ENCODE measurements at places on chromosomes 7 and 10.
A peak's percentile ranks its signal among the peaks of the same experiment; 100 is the strongest.

GRCh38 chr7:157490465-157490912, 153.7 kb downstream of the DNAJB6 start:
- DNase-seq = no peak

GRCh38 chr10:110676016-110676415, 31.9 kb downstream of the RBM20 start:
- DNase-seq = no peak

DNA sequence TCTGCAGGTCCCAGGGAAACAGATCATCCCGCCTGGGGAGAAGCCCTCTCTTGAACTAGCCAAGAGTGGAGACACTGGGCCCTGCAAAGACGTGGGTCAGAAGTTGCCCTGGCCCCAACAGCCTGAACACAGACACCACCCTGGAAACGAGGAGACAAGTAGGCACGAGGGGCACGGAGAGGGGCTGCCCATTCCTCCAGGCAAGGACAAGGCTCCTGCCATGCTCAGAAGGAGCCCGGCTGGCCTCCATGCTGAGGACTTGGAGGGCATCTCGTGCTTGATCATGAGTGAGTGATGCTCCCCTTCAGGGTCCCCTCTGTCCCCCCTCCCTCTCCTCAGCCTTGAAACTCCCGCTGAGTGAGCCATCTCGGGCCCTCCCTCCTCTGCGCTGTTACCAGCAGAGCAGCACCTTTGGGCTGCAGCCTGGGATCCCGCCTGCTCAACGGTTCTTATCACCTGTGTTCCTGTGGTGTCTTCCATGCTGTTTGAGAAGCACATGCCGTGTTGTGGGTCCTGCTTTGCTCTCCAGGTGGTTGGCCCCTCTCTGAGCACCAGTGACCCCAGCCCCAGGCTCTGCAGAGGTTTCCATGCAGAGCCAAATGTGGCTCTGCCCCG, 544.3 kb downstream of the TCERG1L start:
- DNase-seq = no peak

DNA sequence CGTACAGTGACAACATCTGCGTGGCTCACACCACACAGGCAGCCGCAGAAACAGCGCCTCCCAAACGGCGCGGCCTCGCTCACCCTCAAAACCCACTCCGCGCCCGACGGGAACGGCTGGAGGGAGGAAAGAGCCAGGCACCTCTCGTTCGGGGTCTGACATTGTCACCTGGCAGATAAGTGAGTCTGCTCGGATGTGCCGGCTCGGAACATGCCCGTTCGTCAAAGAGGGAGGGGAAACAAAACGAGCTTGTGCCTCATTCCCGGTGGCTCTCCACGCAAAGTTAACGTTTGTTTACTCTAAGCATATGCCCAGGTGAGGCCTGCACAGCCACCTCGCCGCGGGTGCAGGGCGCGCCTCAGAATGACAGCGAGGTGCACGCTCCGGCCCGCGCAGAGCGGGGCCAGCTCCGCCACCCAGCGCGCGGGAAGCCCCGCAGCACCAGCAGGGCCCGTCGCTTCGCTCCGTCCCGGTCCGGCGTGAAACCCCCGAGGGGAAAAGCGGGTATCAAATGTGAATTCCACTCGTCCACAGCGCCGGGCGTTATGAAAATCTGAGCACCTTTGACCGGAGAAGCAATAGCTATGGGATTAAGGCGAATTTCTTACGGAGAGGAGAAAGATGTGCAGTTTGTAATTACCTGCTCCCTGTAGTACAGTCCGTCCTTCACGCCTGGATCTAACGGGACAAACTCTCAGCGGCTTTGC, 13.1 kb downstream of the CNPY1 start:
- no peak for DNase-seq

- no peak for DNase-seq
These were observed 119.9 kb downstream of the HECW1 start for GRCh38 chr7:43232366-43232765.

GRCh38 chr10:110056822-110057221, 49.0 kb downstream of the ADD3 start:
- no peak for DNase-seq

DNA sequence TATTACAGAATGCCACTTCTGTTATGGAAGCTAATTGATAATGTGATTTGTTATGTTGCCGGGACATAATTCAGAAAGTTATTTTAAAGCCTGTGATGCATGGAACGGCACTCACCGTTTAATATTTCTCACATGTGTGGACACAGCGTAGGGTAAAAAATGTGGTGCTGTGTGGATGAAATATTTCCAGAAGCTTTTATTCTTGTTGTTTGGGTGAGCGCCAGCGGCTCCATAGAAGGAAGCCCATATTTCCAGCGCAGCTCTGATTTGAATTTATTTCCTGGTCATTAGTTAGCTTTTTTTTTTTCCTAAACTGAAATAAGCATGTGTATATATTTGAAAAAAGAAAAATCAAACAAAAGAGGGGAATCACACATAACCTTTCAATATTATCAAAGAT, 20.2 kb upstream of the NKX6-2 start:
- DNase-seq = no peak

GRCh38 chr7:37732888-37733287, 49.3 kb downstream of the GPR141 start:
- DNase-seq = no peak

DNA sequence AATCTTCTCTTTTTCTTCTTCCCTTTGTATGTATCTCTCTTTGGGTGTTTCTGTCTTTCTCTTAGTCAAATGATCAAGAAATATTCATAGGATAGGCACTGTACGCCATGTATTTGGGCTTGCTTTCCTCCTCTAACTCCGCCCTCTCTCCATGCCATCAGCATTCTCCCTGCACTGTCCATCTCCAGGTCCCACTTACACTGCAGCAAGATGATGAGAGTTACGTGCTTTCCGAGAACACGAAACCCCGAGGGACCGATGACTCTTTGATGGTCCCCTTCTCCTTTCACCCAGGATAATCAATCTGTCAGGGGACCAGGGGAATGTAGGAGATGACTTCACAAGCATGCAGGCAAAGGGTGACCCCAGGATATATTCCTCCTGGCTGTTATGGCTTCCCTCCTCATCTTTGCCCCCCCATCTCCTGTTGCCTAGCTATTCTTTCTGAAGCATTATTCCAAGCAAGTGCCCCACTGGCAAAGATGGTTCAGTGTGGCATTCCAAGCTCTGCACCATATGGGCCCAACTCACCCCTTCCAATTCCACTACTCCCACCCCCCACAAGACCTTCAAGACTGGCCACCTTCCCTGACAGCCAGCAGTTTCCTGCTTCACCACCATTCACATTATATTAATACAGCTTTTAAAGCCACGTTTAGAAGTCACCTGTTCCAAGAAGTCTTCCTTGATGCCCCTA, 40.0 kb downstream of the HIF1AN start:
- no peak for DNase-seq

- no peak for DNase-seq
These were observed 87.9 kb downstream of the ODAD2 start for GRCh38 chr10:27911011-27911410.

DNA sequence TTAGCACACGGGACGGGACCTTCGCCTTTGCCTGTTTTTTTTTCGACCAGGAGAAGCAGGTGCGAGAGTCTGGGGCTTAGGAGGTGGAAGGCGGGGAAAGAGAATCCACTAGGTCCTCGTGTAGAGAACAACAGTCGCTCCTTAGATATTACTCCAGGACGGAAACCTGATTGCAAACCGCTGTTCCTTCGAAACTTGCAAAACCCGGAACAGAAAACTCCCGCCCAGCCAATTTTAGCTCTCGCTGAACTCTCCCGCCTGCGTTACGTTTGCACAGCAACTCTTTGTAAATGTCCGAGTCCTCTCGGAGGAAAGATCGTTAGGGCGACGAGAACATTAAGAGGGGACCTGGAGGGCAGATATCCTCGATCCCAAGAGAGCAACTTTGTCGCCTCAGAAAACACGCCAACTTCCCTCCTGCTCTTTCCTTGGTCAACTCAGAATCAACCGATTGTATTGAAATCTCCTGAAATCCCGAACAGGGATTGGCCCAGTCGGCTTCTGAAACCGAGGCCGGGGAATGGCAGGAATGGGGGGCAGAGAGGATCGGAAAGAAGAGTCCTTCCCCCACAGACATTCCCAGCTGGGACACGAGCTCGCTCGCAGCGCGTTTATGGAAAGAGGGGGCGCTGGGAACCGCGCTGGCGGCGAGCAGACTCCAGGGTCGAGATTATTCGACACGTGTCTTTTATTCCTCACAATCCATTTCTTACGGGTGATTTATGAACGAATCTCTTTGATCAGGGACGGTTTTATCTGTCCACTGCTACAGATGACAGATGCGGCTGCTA, 9.9 kb downstream of the TWIST1 start:
- DNase-seq = peak; percentile 25

- no peak for DNase-seq
These were observed 6.8 kb upstream of the SLK start for GRCh38 chr10:103960103-103960502.

DNA sequence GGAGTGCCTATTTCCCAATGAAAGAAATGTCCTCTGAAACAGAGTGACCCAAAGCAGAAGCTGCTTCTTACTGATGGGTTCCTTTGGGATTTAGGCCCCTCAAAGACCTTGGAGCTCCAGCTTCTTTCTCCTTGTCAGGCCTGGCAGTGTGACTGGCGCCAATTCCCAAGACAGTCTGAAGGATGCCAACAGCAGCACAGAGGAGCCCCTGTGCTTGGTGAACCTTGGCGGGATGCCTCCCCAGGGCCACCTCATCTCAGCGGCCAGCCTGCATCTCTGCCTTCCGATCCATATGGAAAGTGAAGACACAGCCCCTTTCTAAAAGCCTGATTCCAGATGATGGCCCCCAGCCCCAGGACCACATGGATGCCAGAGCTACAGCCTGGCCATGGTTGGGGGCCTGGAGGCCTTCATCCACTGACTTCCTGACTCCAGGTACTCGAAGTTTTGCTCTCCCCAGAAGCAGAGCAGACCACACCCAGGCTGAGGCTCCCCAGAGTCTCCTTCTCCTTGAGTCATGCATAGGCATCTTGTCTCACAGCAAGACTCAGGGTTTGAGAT, 45.4 kb downstream of the FBXW4 start:
- no peak for DNase-seq

DNA sequence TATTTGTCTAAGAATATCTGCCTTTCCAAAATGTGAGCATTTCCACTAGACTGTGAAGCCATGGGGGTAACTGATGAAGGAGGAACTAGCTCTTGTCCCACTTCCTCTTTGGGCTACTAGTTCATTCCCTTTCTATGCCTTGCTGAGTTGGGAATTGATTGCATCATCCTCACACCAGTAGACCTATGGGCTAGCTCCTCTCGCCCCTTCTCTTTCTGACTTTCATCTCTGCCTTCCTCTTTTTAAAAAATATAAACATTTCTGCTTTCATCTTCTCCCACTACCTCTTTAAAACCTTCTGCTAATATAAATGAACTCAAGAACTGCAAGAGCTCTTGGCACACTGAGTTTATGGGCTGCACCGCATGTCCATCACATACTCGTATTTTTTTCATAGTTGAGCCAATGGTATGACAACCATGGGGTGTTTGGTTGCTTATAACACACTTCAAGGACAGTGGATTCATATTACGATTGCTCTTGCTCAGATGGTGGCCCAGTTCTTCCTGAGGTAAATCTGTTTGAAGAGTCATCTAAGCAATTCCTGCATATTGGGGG, 182.0 kb downstream of the REEP3 start:
- peak; percentile 1 for DNase-seq

GRCh38 chr10:99232360-99232999, 3.2 kb downstream of the HPSE2 start:
- DNase-seq = peak; percentile 14

DNA sequence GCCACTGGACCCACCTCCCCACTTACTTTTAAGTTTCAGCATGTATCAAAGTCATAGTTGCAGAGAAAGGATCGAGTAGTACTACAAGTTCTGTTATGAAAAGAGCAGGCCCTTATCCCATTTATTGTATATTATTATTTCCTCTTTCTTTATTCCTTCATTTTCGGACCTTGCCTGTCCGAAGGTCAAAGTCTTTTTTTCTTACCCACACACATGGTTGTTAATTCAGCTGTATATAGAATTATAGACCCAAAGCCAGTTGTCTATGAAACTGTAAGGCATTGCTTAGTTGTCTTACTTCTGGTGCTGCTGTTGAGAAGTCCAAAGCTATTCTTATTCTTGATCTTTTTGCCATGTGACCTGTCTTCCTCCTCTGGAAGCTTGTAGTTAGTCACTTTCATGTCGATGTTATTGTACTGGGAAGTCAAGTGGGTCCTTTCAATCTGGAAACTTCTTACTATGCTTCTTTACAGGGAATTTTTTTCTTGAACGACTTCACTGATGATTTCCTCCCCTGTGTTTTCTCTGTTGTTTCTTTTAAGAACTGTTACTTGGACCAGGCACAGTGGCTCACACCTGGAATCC, 8.3 kb downstream of the NUDT5 start:
- no peak for DNase-seq

- DNase-seq = no peak
These were observed 5.6 kb upstream of the SLF2 start for GRCh38 chr10:100907175-100907574.

DNA sequence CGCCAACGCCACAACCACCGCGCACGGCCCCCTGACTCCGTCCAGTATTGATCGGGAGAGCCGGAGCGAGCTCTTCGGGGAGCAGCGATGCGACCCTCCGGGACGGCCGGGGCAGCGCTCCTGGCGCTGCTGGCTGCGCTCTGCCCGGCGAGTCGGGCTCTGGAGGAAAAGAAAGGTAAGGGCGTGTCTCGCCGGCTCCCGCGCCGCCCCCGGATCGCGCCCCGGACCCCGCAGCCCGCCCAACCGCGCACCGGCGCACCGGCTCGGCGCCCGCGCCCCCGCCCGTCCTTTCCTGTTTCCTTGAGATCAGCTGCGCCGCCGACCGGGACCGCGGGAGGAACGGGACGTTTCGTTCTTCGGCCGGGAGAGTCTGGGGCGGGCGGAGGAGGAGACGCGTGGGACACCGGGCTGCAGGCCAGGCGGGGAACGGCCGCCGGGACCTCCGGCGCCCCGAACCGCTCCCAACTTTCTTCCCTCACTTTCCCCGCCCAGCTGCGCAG, 424 bp downstream of the EGFR start:
- DNase-seq = no peak

DNA sequence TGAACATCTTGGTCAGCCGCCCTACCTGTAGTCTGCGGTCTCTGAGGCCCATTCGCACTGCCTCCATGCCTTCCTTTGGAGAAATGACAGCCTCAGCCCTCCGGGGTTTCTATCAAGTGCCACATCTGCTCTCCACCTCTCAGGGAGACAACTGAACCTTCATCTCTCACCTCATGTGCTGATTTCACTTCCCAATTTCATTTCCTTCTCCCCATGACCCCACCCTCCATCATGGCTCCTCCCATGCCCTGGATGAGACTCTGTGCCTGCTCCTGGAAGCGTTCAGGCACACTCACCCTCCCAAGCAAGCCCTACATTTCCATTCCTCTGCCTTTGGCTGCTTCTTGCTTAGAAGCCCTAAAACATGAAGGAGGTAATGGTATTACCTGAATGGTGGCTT, 7.8 kb upstream of the SCD start:
- no peak for DNase-seq

DNA sequence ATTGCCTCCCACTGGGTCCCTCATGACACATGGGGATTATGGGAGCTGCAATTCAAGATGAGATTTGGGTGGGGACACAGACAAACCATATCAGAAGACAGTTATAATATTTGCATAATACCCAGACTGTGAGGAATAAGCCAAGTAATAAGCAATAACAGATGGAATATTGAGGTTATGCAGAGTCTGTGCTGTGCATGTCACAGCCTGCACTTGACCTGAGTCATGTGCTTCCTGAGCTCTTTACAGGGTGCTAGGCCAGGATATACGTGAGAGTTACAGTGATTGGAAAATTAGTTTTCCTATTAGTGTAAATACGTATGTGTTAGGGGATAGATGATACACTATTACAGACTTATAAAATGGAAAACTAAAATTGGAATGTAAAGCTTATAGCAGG, 288.7 kb downstream of the SDK1 start:
- no peak for DNase-seq
